Stimulated activated CD8-positive, alpha-beta memory T cell treated with anti-CD3 and anti-CD28 coated beads, Interleukin-4, amount 100 ng/mL, for 1 hour (primary cell): ENCODE measurements at places on chromosomes 11 and 22.
A peak's percentile ranks its signal among the peaks of the same experiment; 100 is the strongest.

GRCh38 chr22:27445881-27446280 lies 355.7 kb downstream of the MN1 start:
- no peak for DNase-seq

DNA sequence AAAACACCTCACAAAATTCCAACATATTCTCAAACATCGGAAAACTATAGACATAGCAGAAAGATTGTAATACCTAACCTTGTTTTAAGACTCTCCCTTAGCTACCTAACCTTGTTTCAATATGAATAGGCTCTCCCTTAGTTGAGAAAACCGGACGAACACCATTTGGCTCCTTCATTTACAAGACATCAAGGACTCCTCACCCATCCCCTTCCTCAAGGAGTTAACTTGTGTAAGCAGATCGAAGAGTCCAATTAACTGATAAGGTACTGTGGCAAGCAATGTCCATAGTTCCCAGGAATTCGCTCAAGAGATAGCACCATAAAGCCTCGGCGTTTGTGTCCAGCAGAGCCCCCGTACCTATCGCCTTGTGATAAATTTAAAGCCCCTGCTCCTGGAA lies 4.6 kb upstream of the ACRV1 start:
- DNase-seq = no peak

- no peak for DNase-seq
Observed at GRCh38 chr11:10485646-10486045, 30.6 kb downstream of the AMPD3 start.

DNA sequence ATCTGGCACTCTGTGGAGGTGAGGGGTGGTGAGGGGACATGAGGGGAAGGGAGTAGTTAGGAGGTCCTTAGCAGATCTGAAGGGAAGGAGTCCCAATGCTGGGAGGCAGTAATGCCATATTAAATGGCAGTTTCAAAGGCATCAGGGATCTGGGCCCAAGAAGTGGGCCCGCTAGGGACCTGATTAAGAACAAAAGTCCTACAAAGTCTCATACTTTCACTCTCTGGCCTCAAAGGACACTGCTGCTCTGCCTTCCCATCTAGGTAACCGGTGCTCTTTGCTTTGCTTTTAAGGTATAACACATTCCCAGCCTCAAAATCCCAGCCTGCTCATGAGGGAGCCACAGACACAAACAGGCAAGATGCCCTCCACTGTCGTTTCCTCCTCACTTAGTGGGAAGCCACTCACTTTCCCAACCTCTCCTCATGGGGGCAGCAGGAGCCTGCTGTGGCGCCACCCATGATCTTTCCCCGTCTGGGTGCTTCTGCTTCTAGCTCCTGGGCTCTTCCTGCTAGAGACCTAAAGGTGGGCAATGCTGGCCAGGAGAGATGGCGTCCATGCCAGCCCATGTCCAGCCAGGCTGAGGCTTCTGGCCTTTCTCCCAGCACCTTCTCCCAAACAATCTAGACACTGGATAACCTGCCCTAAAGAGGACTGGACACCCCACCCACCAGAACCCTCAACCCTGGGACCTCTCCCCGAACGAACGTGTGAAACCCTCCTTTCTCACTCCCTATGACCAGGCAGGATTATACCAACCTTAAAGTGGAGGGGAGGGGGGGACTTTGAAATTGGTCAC lies 68.3 kb downstream of the PLEKHA7 start:
- no peak for DNase-seq

- no peak for DNase-seq
Observed at GRCh38 chr22:43343670-43344519, 723 bp upstream of the SCUBE1 start.

GRCh38 chr11:81932303-81932702 lies 801.4 kb downstream of the FAM181B start:
- DNase-seq = no peak

DNA sequence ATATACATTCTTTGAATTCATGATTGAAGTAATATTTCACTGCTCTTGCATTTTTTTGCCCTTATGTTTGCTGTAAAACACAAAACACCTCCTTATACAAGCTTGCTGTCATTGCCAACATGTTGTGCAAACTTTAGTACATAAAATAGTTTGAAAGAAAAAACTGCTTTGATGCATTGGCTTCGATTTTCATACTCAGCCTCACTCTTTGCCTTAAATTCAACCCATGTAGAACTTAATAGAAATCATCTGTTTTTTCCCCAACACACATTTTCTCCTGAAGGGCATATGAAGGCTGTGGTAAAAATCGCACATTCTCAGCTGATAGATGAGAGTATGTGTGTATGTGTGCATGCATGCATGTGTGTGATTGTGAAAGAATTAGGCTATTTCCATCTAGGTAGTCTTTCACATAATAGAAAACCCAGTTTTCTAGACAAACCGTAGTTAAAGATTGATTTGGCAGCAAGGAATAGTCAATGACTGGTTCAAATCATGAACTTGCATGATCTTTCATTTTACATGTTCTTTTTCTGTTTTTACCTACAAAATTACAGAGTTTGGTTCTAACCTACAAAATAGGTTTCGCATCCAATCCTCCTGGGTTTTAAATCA lies 72.8 kb upstream of the MTMR2 start:
- no peak for DNase-seq

- peak; percentile 24 for DNase-seq
Observed at GRCh38 chr11:3642071-3642951, 519 bp upstream of the ART5 start.

- no peak for DNase-seq
Observed at GRCh38 chr11:107836851-107837250, 21.7 kb downstream of the SLC35F2 start.

DNA sequence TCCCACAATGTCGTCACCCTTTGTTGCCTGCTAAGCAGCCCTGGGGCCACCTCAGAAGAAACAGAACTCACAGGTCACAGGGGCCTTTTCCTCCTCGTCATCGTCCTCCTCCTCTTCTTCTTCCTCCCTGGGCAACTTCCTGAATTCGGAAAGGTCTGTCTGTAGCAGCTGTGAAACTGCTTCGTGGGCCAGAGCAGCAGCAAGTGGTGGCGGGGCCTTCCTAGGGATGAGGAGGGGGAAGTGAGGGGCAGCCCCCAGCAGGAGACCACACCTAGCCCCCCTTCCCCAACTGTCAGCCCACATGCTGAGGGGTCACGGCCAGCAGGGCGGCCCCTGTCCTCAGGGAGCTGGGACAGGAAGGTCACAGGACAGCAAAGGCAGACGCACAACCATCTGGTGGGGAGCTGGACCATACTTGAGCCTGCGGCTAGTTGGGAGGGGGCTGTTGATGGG lies 13.2 kb downstream of the PPM1F start:
- no peak for DNase-seq

GRCh38 chr11:41403458-41403857 lies 56.0 kb downstream of the LRRC4C start:
- DNase-seq = no peak

DNA sequence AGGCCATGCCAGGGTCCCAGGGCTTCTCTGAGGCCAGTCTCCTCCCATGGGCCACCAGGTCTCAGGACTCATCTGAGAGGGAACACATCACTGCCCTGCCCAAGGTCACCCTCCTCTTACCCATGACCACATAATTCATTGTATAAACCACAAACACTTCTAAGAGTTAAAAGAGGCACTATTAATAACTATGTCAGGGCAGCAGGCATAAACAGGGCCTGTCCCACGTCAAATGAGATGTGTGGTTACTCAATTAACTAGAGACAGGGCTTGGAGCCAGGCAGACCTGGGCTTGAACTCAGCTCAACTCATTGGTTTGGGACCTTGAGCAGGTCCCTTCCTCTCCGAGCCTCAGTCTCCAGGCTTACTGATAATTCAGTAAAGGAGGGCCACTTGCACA lies 33.1 kb downstream of the ARAP1 start:
- no peak for DNase-seq

GRCh38 chr11:32602657-32603415 lies 19.2 kb downstream of the EIF3M start:
- DNase-seq = no peak

- DNase-seq = no peak
Observed at GRCh38 chr11:43819926-43820325, 60.7 kb upstream of the ALKBH3 start.
